ENCODE measurements at places on chromosomes 3 and 15. TPM values are rescaled to one million over a fixed set of nuclear protein-coding genes. Genes with fewer than 3 reads are reported as not detected.
A peak's percentile ranks its signal among the peaks of the same experiment; 100 is the strongest.

DNA sequence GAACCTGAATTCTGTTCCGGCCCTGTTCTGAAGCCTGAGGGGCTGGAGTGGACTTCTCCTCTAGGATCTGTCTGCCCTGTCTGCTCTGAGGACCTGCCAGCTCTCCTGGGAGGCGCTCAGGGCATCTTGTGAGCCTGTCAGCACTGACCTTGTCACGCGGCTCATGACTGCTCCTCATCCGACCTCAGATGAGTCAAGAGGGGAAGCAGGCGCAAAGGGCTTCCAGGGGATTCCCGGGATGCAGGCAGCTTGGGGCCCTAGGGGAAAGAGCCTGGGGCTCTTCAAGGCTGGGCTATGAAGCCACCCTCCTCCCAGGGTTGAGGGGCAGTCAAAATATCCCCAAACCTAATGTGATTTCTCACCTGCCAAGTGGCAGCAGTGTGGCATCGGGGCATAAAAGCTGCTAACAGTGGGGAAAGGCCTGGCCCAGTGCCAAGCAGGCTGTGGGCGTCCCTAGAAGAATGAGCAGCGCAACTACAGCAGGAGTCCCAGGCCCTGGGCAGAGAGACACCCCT lies 27.6 kb upstream of the ANKDD1A start:
- DNase-seq = peak; percentile 84

DNA sequence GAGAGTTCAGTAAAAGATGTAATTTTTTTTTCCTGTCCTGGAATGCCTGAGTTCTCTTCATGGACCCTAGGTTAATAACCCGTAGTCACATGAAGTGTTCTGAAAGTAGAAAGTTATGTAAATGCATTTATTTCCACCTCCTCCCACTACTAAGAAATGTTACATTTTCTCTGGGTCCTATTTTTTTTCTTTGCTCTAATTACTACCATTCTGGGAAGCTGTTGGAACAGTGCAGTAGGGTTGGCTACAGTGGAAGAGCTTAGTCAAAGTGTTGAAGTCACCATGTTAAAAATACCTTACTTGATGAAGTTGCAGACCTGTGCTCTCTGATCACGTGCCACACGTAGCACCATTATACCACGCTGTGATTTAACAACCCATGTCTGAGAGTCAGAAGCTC lies 153.8 kb upstream of the TSC22D2 start:
- DNase-seq = no peak

GRCh38 chr3:66182246-66182645 lies 38.6 kb upstream of the SLC25A26 start:
- DNase-seq = no peak

DNA sequence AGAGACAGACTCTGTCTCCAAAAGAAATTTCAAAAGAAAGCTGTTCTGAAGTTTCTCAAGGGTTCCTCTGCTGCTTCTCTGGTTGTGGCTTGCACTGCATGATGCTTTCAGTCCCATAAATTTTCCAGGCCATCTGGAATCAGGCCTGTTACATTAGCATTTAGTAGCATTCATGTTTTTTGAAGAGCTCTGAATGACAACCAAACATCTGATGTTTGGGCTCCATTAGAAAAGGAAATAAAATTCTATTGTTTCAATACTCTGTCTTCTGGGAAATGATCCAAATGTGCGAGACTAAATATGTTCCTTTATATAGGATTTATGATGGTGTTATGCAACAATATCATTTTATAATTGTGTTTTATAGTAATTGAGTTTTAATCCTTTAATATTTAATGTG lies 455.8 kb downstream of the GABRG3 start:
- DNase-seq = no peak

DNA sequence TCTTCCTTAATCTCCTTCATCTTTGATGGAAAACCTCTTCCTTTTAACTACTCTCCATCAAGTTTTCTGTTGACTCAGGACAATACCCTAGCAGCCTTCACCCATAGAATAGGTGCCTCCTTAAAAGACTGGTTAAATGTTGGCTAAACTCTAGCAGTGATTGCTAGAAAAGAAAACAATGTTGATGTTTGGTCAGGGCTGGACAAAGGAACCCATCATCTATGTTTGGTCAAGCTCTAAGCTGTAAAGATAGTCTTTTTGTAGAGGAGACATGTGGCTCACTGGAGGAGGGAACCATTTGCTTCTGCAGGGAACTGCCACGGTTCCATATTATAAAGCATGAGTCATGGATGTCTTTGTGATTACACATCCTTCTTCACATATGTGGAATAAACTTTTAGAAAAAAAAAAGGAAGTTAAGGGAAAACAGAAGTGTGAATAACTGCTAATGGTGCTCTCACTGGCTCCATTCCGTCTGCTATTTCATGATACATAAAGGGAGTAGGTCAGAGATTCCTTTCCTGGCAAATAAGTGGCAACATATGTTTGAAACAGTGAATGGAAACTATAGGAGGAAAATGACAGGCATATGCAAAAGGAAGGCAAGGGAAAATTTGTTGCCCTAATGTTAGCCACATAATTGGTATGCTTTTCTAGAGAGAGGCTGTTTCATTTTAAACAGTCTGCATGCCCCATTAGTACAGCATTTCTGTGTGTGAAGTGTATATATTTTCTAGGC lies 78.2 kb downstream of the CMSS1 start:
- peak; percentile 90 for DNase-seq

IMPG2 gene
- total RNA-seq = 0.33 TPM

DNA sequence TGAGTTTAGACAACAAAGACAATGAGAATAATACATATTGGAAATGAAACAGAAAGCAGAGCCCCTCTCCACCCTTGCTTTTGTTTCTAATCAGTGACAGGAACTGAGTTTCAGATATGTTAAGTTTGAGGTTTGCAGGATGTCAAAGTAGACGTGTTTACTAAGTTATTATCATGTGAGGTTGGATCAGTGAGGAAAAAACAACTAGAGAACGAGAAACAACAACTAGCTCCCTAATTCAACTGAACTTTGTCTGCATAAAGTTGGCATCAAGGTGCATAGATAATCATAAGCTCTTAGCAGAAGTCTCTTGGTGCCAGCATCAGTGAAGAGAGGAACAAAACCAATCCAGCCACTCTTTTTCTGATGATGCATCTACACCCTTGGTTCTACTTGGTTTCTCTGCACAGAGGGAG lies 491.1 kb upstream of the NR2F2 start:
- no peak for DNase-seq

GRCh38 chr3:63779227-63779626 lies 39.9 kb upstream of the C3orf49 start:
- DNase-seq = no peak

NUTM1 gene
- not detected for total RNA-seq

- peak; percentile 23 for DNase-seq
Measured at GRCh38 chr3:86921971-86922680, 68.8 kb downstream of the VGLL3 start.

DNA sequence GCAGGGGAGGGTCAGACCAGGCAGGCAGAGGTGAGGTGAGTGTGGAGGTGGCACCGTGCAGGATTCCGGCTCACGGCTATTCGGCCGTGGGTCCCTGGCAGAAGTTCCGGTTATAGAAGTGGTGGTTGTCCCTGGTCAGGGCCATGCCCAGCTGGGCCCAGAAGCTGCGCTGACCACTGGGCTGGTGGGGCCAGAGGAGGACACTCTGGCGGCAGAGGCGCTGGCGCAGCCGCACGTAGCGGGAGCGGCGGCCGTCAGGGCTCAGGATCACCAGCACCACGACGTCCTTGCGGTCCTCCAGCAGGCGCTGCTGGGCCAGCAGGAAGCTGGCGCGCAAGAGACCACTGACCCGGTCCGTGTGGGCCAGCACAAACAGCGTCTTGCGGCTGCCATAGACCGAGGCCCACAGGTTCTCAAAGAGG lies 4.3 kb downstream of the TLR9 start:
- DNase-seq = no peak

- DNase-seq = peak; percentile 28
Measured at GRCh38 chr3:58679446-58679845, 12.9 kb upstream of the FAM3D start.

HGD gene
- under 0.01 TPM for total RNA-seq

DNA sequence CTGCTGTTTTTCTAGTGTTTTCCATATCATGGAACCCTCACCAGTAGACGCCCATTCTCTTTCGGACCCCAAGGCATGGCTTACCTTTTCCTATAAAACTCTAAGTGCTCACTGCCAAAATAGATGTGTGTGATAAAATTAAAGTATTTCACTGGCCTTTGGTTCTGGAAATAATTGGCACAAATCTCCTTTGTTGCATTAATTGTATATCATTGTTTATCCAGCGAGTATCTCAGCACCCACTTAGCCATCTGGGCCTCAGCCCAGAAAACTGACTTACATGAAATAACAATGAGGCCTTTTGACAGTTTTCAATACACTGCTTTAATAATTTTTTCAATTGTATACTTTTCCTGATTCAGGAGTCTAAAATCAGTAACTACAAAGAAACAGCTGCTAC lies 105.1 kb downstream of the MECOM start:
- peak; percentile 47 for DNase-seq

DNA sequence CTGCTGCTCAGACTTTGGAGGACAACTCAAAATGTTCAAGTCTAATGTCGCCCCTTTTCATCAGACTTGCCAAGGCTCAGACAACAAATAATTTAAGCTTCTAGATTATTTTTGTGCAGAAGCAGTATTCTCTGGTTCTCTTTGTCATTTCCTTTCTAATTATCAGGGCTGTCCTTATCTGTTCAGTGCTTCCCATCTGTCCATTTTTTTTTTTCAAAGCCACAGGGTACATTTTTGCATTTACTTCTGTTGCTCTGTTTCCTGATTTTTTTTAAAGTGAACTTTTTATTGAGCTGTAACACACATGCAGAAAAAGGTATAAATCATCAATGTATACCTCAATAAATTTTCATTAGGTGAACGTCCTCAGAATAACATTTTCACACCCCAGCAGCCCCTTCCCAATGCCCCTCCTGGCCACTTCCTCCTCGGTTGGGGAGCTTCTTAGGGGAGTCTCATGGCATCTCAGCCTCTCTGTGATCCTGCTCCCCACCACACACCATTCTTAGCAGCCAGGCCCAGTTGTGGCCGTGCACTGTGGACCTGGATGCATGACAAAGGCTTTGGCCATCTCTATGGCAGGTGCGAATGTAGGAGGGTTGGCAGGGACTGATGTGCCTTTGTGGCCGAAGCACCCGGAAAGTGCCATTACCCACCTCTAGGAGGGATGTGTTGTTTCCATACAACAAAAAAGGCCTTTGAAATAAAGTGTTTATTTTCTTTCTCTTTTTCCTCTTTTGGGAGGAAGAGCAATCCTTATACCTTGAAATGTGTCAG lies 303.5 kb upstream of the LRRFIP2 start:
- DNase-seq = no peak

- no peak for DNase-seq
Measured at GRCh38 chr15:58513008-58513407, 81.2 kb downstream of the LIPC start.

DNA sequence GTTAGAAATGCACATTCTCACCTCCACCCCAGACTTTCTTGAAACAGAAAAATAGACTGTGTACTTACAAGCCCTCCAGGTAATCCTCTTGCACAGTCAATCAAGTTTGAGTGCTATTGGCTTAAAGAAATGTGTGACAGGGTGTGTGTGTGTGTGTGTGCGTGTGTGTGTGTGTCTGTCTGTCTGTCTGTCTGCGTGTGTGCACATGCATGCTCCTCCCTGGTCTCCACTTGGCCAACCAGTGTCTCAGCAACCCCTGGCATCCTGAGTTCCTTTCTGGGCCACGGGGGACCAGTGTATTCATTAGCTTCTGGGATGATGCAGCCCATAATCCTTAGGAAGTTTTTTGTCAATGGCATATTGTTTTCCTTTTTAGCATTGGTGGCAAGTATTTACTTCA lies 128.8 kb upstream of the IL12A start:
- DNase-seq = no peak

DNA sequence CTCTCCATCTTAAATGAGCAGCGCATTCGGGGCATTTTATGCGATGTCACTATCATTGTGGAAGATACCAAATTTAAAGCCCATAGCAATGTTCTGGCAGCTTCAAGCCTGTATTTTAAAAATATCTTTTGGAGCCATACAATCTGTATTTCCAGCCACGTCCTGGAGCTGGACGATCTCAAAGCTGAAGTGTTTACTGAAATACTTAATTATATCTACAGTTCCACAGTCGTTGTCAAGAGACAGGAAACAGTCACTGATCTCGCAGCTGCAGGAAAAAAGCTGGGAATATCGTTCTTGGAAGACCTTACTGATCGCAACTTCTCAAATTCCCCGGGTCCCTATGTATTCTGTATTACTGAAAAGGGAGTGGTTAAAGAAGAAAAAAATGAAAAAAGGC lies 44.4 kb upstream of the RASA2 start:
- DNase-seq = peak; percentile 43

DNA sequence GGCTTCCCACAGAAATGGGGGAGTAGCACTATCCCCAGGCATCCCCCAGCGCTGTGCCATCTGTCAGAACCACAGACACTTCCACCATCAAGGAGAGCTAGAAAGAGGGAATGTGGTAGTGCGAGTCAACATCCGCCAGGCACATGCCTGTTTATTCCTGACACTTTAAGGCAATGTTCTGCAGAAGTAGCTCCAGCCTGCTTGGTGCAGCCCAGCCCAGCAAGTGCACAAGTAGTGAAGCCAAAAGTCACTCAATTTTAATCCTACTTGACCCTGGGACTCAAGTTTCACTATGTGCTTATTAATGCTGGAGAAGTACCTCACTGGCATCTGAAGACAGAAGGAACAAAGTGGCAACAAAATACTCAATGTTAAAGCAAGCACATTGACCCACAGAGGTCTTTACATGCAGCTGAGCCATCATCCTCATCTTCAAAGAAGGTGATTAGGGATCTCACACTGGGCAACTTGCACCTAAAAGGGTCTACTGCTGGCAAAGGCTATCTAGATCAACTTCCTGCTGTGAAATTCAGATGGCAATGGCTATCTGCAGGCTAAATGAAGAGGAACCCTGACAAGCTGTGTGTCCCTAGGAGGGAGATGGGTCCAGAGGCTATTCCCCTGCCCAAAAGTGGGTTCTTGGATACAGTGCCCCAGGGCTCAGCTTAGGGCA lies 61.4 kb upstream of the CLDN18 start:
- DNase-seq = no peak

DNA sequence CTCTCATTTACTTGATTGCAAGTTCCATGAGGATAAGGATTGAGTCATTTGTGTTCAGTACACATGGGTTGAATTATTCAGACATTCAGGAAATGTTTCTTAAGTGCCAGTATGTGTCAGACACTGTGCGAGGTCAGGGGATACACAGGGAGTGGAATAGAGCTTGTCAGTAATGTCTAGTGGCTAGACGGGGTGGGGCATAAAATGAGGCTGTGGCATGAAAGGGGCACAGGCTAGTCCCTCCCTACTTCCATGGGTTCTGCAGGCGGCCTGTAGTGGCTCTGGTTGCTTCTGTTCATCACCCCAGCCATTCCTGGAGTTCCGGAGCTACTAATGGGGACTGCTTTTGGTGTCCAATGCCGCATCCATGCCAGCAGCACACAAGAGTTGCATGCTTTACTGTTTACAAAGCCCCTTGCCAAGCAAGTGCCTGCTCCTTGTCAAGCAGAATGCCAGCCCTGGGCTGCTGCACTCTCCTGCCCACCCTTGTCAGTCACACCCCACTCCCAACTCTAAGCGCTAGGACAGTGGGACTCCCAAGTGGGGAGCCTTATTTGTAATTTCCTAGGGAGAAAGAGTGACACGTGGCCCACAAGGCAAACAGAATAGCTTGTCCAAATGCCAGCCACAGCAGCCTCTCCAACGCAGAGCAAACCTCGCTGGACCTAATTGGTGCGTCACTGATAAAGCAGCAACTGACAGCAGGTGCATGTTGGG lies 70.8 kb downstream of the RAB11A start:
- DNase-seq = peak; percentile 96
